H1 (cell line): ENCODE measurements at places on chromosomes 1 and 21. TPM values are rescaled to one million over a fixed set of nuclear protein-coding genes. Genes with fewer than 3 reads are reported as not detected.

Gene CELA2A
- not detected in 2 replicates for polyA plus RNA-seq

Gene LCE3D
- not detected in 2 replicates for polyA plus RNA-seq

Gene ANKRD35
- polyA plus RNA-seq, result 1.4 and 1.6 TPM in 2 replicates

Gene CCDC27
- polyA plus RNA-seq, result 0.15 and 0.17 TPM in 2 replicates

Gene C4BPA
- polyA plus RNA-seq, result not detected in 2 replicates

DNA sequence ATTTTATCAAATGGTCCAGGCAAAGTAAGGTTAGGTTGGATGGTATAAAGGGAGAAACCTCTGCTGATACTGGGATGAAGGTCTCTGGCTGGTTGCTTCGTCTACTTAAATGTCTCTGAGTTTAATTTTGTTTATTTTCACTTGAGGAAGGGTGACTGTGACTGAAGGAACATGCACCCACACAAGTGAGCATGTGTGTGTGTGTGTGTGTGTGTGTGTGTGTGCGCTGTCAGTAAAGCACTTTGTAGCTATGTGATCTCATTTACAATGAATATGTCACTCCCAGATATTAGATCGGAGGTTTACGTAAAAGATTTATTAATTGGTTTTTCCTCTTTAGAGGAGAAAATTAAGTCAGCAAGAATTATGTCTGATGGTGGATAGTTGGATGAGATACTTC lies 4.4 kb downstream of the FOXD2 start:
- no peak for DNase-seq

- no peak for DNase-seq
Observed at GRCh38 chr1:87121711-87122163, 206.9 kb upstream of the LMO4 start.

GRCh38 chr1:232170909-232171308 lies 459.0 kb downstream of the SIPA1L2 start:
- no peak for DNase-seq

DNA sequence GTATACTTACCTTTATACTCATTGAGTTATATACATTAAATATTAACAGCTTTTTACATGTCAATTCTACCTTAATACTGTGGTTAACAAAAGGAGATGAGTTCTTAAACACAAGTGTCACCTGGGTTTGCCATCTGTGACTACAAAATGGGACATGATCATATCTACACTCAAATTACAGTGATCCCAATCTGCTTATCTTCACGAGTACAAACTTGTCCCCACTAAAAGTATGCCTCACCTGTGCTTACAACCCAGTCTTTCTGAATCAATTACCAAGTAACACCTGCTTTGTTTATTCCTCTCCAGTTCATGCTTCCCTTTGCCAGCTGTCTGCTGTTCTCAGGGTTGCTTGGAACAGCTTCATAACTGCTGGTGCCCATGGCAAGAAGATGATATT lies 8.8 kb downstream of the CD1E start:
- no peak for DNase-seq

- no peak for DNase-seq
Observed at GRCh38 chr21:33076600-33077329, 6.8 kb downstream of the OLIG1 start.

GRCh38 chr1:7267493-7267892 lies 482.2 kb downstream of the CAMTA1 start:
- DNase-seq, result no peak

- DNase-seq, result no peak
Observed at GRCh38 chr1:2866422-2867086, 65.1 kb upstream of the TTC34 start.

- no peak for DNase-seq
Observed at GRCh38 chr1:19654886-19655717, 9.6 kb upstream of the HTR6 start.

GRCh38 chr1:231885209-231885854 lies 258.7 kb downstream of the DISC1 start:
- DNase-seq, result no peak

- DNase-seq, result no peak
Observed at GRCh38 chr1:155481741-155482241, 80.8 kb downstream of the ASH1L start.

- DNase-seq, result peak; percentile 50
Observed at GRCh38 chr21:32569261-32570230, 15.8 kb downstream of the TCP10L start.
